ENCODE measurements at places on chromosomes 3 and 15. TPM values are rescaled to one million over a fixed set of nuclear protein-coding genes. Genes with fewer than 3 reads are reported as not detected.

DNA sequence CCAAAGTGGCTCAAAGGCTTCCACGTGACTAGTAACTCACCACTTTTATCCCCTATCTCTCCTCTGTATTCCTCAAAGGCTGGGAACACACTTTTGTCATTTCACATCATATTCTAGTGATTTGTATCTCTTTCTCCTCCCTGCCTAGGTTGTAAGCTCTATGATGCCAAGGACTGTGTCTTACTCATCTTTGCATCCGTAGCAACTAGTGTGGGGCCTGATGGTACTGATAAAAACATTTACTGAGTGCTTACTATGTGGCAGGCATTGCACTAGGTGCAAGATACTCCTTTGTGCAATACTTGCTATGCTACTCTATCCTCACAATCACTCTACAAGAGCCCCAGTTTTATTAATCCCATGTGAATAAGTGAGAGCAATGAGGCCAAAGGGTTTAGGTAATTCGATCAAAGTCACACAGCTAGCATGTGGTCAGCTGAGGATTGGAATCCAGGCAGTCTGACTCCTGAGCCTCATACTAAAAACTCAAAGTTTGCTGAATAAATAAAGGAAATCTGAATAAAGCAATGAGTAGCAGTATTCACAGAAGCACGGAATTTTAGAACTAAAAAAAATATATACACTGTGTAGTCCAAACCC is 342.6 kb upstream of the ICE2 start:
- no peaks in the 10 kb centered on the region for H3K4me1 ChIP-seq
- H3K36me3 ChIP-seq: no peaks in the 10 kb centered on the region
- H3K4me3 ChIP-seq: no peak overlapping the region
- no peak for DNase-seq

Gene RCCD1
- 16.7 TPM for total RNA-seq

Gene ITPKA
- 3.0 TPM for total RNA-seq

GRCh38 chr15:33370623-33371020 is 59.9 kb downstream of the RYR3 start:
- no peaks in the 10 kb centered on the region for H3K36me3 ChIP-seq
- H3K4me3 ChIP-seq: no peak overlapping the region
- H3K27me3 ChIP-seq: peaks cover 19% of the 10 kb centered on the region
- no peak overlapping the region for H3K27ac ChIP-seq
- no peaks in the 10 kb centered on the region for H3K4me1 ChIP-seq

DNA sequence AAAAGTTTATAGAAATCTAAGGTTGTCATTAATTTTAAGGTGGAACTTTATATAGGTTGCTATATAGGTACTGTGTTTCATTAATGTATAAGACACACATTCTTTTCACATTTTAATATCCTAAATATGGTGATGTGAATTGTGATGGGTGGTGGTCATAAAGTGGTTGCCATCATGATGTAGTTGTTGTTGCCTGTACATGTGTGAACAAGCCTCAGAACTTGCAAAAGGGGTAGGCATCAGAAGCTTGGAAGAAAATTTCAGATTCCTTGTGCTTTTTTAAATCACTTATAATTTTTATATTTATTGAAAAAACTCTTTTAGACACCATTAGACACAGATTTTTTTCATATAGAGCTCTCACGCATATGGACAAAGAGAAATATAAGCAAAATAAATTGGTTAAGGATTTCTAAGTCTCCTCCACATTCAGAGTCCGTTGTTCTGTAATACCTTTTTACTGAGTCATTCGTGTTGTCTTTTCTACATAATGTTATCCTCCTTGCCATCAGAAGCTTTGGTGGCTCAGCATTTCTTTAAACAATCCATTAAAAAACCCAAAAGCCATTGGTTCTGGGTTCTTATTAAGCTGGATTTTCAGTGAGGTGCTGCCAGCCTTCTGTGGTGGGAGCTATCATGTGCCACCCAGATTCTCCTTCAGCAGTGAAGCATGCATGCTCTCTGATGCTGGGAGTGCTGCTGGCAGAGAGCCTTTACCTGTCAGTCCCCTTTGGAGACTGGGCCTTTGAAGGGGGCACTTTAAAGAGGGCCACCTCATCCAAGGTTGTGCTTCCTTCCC is 140.4 kb upstream of the GALNT15 start:
- peak; percentile 57 for DNase-seq
- H3K27me3 ChIP-seq: no peaks in the 10 kb centered on the region
- H3K4me3 ChIP-seq: no peak overlapping the region
- peaks cover 57% of the 10 kb centered on the region for H3K4me1 ChIP-seq
- 0 out of 2 replicates have a peak, but pooled peaks cover 3% of the 10 kb centered on the region for H3K36me3 ChIP-seq

DNA sequence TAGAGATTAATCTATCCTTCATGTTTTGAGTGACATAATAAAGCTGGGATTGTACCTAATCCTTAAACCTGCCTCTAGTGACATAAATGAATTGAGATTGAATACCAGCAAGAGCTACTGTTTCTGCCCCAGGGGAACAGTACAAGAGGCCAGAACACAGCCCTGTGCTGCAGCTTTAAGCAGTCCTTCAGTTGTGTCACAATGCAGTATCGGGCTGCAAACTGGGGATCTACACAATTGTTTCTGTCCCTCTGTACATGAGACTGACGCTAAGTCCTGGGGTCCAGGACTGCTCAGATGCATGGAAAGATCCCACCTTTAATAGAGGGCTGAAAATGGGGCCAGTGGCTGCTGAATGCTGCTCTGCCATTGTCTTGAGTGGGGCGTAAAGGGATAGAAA is 87.5 kb downstream of the MINAR1 start:
- DNase-seq: no peak
- H3K4me1 ChIP-seq: peaks cover 6% of the 10 kb centered on the region
- H3K4me3 ChIP-seq: no peak overlapping the region
- no peak overlapping the region for H3K27ac ChIP-seq

DNA sequence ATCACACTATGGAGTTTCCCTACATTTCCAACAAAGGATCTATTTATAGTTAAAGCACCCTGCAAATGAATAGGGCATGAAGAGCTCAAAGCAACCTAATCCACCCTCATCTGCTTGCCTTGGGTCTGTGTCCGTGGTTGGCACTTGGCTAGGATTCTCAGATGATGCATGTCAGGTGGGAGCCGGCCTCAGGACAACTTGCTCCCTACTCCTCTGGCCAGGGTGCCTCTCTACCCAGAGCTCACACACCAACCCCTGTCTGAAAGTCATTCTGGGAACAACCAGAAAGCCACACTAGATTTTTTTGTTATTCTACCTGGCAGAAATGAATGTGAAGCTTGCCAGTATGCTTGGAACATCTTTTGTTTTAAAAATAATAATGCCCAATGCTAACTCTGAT is 13.2 kb downstream of the ARHGEF3 start:
- H3K27me3 ChIP-seq: peaks cover 4% of the 10 kb centered on the region
- no peak overlapping the region for H3K4me3 ChIP-seq
- DNase-seq: no peak
- no peaks in the 10 kb centered on the region for H3K36me3 ChIP-seq
- H3K27ac ChIP-seq: no peak overlapping the region
- peaks cover 18% of the 10 kb centered on the region for H3K4me1 ChIP-seq

DNA sequence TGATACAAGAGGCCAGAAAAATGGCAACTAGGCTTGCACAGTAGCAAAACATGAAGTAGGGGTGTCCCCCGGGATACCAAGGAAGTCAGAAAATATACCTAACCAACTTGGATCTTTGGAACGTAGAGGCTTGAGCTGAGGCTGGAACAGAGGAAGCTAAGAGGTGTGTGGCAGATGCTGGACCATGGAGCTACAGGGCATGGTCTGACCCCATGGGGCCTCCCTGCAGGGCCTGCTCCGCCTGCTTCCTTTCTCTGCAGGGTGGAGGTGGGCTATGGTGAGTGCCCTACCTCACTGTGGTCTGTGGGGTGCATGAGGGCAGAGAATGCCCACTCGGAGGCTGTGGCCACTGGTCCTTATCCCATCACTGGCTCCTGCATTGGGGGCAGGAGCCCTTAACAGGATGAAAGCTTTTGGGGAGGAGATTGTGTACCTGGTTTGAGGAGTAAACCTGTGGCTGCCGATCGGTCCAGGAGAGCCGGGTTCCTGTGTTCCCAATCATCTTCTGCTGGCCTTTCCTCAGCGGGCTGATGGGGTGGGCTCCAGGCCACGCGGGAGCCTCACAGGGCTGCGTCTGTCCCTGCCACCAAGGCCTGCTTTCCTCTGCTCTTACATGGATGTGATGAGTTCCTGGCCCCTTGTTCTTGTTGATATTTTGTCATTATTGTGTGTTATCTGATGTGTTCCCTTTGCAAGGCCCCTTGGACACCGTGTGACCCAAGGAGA is 96.8 kb downstream of the OCA2 start:
- H3K27ac ChIP-seq: no peak overlapping the region
- peaks cover 6% of the 10 kb centered on the region for H3K36me3 ChIP-seq
- peaks cover 2% of the 10 kb centered on the region for H3K27me3 ChIP-seq
- no peaks in the 10 kb centered on the region for H3K4me1 ChIP-seq
- no peak for DNase-seq

Gene ATP10A
- 30.3 TPM for total RNA-seq

Gene PLA2G4B
- 2.8 TPM for total RNA-seq

GRCh38 chr15:58139276-58139988 is 1.3 kb downstream of the AQP9 start:
- no peak overlapping the region for H3K4me3 ChIP-seq
- H3K4me1 ChIP-seq: no peaks in the 10 kb centered on the region
- DNase-seq: peak; percentile 37
- no peak overlapping the region for H3K27ac ChIP-seq
- peaks cover 12% of the 10 kb centered on the region for H3K27me3 ChIP-seq

DNA sequence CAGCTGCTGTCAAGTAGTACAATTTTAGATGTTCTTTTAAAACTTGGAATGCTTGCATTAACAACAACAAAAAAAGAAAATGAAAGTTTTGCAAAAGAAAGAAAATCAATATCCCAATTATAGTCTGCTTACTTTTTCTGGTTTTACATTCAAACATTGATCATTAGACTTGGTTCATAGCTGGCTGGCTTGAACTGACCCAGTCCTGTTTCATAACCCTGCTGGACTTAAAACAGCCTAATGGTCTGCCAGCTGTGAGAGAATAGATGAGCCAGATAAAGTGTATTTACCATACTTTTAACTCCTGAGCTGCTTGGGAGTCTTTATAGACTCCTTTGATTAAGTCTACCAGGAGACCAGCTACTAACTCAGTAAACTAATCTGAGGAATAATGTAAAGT is 59.2 kb downstream of the PIAS1 start:
- peak; percentile 16 for DNase-seq
- H3K4me3 ChIP-seq: peak overlapping the region; percentile 87
- peaks cover 48% of the 10 kb centered on the region for H3K4me1 ChIP-seq
- H3K27ac ChIP-seq: peak overlapping the region; percentile 84
- peaks cover 7% of the 10 kb centered on the region for H3K36me3 ChIP-seq
- no peaks in the 10 kb centered on the region for H3K27me3 ChIP-seq

Gene SLC12A8
- 2.1 TPM for total RNA-seq

Gene KBTBD13
- total RNA-seq: not detected

Gene ADGRG7
- not detected for total RNA-seq

Gene DISP2
- 0.23 TPM for total RNA-seq

Data from HFFc6 (cell line).